Naive thymus-derived CD4-positive, alpha-beta T cell (primary cell): ENCODE measurements at places on chromosomes 1 and 21.
A peak's percentile ranks its signal among the peaks of the same experiment; 100 is the strongest.

DNA sequence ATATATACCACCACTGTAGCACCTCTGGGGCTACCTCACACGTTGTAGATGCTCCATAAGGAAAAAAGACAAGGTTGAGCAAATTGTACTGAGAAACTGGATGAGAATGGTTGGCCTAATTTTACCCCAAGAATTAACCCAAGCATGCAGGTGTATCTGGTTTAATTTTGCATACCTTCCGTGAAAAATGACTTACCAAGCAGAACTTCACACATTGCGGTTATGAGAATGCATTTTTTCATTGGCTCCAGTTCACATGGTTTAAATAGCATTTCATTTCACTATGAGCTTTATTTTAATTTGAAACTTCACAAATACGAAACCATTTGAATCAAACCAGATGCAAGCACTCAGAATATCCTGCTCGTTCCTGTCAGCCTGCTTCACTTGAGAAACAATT is 512.2 kb downstream of the LTN1 start:
- no peaks in the 10 kb centered on the region for H3K4me1 ChIP-seq
- H3K4me3 ChIP-seq, result no peak overlapping the region
- H3K27me3 ChIP-seq, result no peaks in the 10 kb centered on the region
- DNase-seq, result no peak
- H3K36me3 ChIP-seq, result no peaks in the 10 kb centered on the region

DNA sequence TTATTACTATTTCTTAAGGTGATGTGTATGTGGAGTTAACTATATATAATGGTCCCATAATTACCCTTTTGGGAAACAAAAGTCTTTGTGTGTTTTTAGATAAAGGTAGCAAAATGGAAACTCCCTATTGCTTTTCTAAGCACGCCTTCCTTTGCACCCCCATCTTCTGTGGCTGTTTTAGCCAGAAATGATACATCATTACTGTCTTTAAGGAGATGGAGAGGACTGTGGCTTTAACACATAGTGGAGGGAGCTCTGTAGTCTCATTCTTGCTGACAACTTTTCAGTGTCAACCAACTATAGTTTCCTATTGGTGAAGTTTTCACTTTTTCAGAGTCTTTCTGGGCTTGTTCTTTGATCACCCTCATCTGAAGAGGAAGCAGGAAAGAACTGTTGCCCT is 1.0 kb downstream of the APOBEC4 start:
- no peaks in the 10 kb centered on the region for H3K36me3 ChIP-seq
- H3K4me3 ChIP-seq, result no peak overlapping the region
- peak; percentile 28 for DNase-seq
- H3K27ac ChIP-seq, result peak overlapping the region; percentile 58
- no peaks in the 10 kb centered on the region for H3K27me3 ChIP-seq

GRCh38 chr1:177172866-177173265 is 2.1 kb downstream of the BRINP2 start:
- H3K36me3 ChIP-seq, result no peaks in the 10 kb centered on the region
- DNase-seq, result no peak
- no peak overlapping the region for H3K27ac ChIP-seq
- H3K4me3 ChIP-seq, result no peak overlapping the region

DNA sequence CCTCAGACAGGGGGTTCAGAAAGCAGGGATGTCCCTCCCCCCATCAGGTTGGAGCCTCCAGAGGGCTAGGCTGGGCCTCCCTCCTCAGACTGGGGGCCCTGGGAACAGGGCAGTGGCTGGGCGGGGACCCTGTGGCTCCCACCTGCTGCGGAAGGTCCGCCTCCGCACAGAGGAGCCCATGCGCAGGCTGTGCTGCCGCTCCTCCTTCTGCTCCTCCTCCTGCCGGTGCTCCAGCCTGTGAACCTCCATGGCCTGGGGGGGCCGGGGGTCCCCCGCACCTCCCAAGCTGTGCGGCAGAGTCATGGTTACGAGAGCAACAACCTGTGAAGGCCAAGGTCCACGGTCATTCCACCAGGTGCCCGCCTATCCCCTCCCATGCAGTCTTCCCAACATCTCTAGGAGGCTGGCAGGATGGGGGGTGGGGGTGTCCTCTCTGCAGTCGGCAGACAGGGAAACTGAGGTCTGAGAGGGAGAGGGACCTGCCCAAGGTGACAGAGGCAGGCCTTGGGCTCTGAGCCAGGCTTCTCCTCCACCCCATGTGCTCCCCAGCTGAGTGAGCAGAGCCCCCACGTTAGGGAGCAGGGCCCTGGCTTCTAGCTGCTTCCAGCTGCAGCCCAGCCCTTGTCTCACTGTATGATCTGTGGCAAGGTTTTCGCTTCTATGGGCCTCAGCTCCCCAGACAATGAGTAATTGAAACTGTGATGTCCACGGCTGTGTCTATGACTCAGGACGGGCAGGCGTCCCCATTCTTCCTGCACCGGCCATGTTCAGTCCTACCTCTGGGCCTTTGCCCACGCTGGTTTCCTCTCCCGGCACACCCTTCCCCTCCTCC is 3.4 kb downstream of the MYOM3 start:
- DNase-seq, result no peak
- H3K4me1 ChIP-seq, result no peaks in the 10 kb centered on the region
- no peak overlapping the region for H3K4me3 ChIP-seq
- H3K36me3 ChIP-seq, result no peaks in the 10 kb centered on the region

- H3K4me3 ChIP-seq, result peak overlapping the region; percentile 42
- H3K4me1 ChIP-seq, result peaks cover 26% of the 10 kb centered on the region
- H3K27me3 ChIP-seq, result no peaks in the 10 kb centered on the region
- H3K36me3 ChIP-seq, result no peaks in the 10 kb centered on the region
- H3K27ac ChIP-seq, result no peak overlapping the region
These were observed 7.3 kb downstream of the GNG4 start for GRCh38 chr1:235642011-235642942.

DNA sequence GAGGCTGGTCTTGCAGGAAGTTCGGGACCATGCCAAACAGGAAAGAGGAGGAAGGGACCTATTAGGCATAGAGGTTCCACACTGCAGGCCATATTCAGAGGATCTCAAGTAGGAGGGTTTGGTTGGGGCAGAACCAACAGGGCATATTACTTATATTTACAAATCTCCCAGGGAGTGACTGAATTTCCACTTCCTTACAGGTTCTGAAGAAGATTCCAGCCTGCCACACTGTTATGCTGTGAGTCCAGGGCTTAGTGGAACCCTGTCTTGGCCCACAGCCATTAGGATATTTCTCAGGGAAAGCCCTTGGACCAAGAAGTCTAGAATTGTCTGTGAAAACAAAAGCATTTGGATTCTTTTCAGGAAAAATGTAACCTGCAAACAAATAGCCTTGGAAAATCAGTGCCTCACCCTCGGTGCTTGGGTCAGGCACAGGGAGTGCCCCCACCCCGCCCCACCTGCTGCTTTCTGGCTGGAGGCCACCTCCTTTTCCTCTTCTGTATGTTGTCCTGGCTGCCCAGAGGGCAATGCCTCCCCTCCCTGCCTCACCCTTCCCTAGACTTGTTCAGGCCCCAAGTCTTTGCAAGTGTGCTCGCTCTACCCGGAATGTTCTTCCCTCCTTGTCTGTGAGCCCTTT is 41.0 kb upstream of the JUN start:
- H3K27ac ChIP-seq, result no peak overlapping the region
- no peak overlapping the region for H3K4me3 ChIP-seq
- H3K4me1 ChIP-seq, result no peaks in the 10 kb centered on the region
- H3K36me3 ChIP-seq, result no peaks in the 10 kb centered on the region

- H3K27me3 ChIP-seq, result no peaks in the 10 kb centered on the region
- H3K36me3 ChIP-seq, result no peaks in the 10 kb centered on the region
- no peaks in the 10 kb centered on the region for H3K4me1 ChIP-seq
- no peak overlapping the region for H3K27ac ChIP-seq
- H3K4me3 ChIP-seq, result no peak overlapping the region
- no peak for DNase-seq
These were observed 3.7 kb upstream of the MEGF6 start for GRCh38 chr1:3614755-3615742.
